Tibial artery (tissue), 4 donors: ENCODE measurements at places on chromosomes 12 and 14.

- no peak for DNase-seq
Observed at GRCh38 chr14:49919825-49920659, 27.2 kb downstream of the ARF6 start.

DNA sequence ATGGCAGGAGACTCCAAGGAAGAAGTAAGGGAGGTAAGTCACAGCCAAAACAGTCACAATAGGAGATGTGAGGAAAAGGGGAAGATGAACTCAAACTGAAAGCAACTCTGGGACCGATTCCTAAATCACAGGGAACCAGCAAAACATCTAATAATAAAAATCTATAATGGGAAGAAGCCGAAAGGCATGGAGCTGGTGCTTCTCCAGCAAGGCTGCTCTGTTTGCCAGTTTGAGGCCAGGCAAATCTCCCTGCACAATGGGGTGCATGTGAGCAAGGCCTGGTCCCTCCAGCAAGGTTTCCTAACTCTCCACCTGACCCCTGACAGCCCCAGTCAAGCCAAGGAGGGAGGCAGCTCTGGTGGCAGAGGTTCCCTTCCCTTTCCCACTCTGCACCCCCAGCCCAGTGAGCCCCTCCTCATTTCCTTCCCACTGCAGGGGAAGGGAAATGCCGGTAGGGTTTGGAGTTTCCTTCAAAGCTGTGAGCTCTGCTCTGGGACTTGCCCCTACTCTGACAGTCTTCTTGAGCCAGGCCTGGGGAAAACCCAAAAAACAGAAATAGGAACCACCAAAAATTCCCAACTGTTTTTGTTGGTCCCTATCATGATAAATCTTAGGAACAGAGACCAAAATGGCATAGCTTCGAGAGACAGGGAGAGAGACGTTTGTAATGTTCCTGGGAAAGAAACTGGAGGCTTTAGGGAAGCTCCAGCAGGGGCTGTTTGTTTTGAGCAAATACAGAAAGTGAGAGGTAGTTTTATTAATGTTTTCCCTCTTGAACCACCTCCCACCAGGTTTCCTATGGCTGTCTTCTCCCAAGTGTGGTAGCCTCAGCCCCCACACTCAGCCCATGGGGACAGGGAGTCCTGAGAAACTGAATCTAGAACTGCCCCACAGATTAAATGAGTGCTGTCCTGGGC lies 34.6 kb downstream of the FMNL3 start:
- peak; percentile 33 for DNase-seq

DNA sequence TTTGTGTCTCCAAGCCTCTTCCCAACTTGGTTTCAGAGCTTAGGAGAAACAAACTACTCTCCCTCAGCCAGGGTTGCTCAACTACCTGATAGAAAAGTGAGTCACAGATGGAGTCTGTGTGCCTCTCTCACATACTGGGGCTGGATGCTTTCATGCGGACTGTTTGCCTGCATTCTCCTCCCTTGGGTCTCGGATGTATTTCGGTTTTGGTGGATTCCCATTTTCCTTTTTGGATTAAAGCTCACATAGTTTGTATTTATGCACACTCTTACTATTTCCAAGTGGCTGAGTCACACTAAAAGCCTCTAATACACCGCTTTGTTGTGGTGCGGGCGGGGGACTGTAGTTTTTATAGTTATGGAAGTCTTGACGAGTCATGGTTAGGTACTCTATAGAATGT lies 505.4 kb downstream of the LRFN5 start:
- DNase-seq, result no peak

DNA sequence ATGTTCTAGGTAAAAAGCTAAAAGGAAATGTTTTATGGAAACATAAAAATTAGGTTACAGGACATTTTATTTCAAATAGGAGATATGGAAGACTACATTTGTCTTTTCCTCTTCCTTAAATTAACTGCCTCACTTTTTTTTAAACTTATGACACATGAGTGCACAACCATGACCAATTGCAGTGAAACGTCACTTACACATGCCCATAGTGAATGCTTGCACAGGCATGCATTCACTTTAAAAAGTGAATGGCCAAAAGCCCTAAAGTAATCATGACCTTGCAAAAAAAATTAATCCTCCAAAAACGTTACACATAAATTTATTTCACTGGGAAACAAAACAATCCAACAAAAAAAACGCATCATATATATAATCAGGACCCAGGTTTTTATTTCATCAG lies 343.2 kb upstream of the TMTC1 start:
- no peak for DNase-seq

DNA sequence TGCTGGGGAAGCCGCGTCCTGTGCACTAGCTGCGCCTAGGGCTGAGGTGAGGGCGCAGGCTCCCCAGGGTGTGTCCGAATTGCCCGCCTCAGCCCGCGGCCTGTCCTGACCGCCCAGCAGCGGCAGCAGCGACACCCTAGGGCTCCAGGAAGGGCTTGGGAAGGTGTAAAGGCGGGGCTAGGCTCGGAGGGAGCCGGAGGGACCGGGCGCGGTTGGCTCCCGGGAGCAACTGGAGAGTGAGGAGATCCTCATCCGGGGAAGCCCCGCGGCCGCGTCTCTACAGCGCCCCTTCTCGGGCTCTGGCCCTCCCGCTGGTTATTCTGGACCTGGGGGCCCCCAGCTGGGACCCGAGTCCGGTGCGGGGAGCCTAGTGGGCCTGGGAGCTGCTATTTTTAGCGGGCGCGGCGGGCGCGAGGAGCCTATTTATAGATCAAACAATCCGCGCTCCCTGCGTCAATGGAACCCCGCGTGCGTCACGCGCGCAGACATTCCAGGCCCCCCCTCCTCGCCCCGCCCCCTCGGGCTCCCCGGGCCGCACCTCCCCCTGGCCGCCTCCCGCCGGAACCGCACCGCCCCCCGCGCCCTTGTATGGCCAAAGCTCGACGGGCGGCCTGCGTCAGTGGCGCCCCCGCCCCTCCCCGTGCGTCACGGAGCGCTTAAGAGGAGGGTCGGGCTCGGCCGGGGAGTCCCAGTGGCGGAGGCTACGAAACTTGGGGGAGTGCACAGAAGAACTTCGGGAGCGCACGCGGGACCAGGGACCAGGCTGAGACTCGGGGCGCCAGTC lies at the start of gene NR4A1:
NR4A1 (plus strand) TSS at position 685 of the 784 bp plus-strand sequence. CDS start 2,887 bp downstream, outside the sequence.
- peak; percentile 99 for DNase-seq

DNA sequence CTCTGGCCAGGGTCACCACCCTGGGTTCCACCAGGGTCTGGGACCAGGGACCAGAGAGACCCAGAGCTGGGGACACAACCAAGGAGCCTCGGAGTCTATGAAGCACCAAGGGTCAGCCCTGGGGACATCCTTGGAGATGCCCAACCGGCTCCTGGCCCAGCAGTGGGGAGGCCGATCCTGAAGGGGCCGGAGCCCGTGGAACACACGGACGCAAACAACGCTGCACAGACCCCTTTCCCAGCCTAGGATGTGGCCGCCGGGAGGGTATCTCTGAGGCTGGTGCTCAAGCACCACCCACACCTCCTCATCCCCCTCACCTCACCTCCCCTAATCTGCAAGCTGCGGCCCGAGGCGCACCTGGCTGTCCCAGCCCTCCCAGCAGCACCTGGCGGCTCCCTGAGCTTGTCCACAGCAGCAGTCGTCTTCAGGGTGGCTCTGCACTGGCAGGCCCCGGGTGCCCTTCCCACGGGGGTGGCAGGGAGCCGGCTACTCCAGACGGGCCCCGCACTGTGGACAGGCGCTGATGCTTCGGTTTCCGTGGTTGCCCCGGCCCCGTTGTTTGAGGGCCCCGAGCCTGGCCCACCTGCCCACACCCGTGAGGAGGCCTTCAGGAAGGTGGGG lies 146.8 kb upstream of the C14orf180 start:
- DNase-seq, result no peak

DNA sequence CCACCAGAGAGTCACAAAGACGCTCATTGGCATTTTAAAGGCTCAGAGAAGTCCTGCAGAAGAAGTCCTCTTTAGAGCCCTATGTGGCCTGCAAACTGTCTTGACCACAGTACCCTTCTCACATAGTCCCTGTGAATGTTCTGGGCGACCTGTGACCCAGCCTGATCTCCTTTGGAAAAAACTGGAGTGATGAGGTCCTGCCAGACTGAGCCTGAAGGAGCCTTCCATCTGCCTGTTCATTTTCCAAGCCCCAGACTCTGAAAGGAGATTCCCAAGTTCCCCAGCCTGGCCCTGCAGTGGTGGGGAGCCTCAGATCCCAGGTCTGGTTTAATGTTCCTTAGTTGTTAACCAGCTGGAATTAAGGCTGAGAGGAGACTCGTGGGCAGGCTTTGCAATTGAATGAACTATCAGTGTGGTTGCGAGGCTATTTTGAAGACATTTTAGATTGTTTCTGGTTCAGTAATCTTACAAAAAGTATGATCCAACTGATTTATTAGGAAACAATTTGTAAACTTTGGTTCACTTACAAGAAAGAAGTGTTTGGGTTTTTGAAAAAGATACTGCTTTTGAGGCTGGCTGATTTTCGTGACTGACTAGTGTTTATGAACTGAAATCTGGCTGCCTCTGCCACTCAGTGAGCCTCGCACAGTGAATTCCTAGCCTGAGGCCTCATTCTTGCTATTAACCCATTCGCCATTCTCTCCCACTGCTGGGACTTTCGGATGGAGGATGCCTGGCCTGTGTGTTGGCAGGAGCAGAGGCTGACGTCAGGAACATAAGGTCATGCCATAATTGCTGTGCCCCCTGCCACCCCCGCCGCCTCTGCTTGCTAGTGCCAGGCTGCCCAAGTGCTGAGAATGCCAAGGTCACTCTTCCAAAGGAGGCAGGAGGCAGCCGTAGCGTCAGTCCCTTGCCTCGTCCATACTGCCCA lies 249.0 kb downstream of the CACNA1C start:
- peak; percentile 95 for DNase-seq

GRCh38 chr12:82527165-82527780 lies 159.4 kb upstream of the TMTC2 start:
- no peak for DNase-seq

GRCh38 chr12:34404377-34405285 lies 382.3 kb downstream of the ALG10 start:
- peak; percentile 40 for DNase-seq

- no peak for DNase-seq
Observed at GRCh38 chr12:40192704-40193255, 32.0 kb upstream of the LRRK2 start.

GRCh38 chr14:60951776-60952435 lies 29.0 kb downstream of the TRMT5 start:
- no peak for DNase-seq

GRCh38 chr14:54627219-54627539 lies 60.3 kb downstream of the SAMD4A start:
- no peak for DNase-seq

GRCh38 chr12:57049119-57049446 lies 846 bp downstream of the MYO1A start:
- DNase-seq, result no peak

DNA sequence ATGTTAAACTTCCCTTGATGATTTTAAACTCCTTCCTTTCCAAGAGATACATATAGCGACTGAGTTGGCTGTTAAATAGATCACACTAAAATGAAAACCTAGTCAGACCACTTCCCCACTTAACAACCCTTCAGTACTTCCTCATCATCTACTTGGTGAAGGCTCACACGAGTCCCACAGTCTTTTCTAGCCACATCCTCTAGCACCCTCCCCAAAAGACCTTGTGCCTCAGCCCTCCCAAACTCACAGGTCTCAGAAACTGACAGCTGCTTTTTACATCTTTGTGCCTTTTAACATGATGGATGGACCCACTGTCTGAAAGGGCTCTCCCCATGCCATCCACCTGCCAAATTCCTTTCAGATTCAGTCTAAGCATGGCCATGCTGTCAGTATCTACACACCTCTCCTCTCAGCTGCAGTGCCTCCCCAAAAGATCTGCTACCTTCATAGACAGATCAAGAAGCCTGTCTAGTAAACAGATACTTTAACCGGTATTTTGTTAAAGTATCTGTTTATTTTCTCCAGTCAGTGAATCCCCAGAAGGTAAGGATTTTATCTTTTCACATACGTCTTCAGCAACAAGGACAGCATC lies 65.1 kb upstream of the GPHB5 start:
- no peak for DNase-seq

DNA sequence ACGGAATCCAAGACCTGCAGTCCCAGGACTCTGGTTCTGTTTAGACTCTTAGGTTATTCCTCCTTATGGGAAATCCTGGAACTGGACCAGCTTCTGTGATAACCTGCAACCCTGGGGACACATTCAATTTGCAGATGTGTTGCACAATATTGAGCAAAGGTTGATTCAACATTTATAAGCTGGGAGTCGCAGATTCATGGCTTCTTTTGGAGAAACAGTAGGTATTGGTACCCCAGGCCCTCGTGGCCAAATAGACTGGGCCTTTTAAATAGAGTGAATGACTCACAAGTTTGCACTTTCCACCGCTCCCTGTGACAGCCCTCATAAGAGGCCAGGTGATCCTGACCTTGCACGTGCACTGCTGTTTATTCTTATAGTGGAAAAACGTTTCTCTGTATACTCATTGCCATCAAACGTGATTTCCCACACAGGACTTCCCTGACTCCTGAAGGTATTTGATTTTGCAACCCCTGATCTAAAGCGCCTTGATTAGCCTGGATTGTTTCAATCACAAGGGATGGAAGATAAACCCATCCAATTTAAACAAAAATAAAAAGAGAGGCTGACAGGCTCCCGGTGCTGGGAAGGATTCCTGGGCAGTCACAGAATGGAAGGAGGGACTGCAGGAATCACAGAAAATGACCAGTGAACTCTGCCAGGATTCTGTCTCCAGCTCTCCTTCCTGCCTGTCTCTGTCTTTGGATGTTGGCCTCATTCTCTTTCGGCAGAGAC lies 98.0 kb downstream of the VCPKMT start:
- peak; percentile 75 for DNase-seq

- DNase-seq, result no peak
Observed at GRCh38 chr12:64219145-64219544, 3.0 kb downstream of the KICS2 start.

DNA sequence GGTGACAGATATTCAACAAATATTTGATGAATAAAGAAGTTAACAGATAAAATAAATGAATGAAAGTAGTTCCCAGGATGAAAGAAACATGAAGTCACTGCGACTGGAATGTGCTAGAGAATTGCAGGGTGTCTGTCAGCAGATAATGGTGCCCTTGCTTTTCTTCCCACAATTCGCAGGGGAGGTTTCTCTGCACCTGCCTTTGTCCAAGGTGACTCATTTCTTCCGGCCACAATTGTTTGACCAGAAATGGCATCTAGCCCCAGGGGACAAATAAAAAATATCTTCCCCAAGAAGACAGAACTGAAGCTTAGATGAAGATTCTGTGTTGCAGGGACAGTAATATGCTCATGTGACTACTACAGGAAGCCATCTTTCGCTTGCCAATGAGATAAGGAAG lies 316.1 kb upstream of the TBX3 start:
- DNase-seq, result no peak

- DNase-seq, result no peak
Observed at GRCh38 chr14:33737446-33737845, 213.4 kb downstream of the EGLN3 start.

DNA sequence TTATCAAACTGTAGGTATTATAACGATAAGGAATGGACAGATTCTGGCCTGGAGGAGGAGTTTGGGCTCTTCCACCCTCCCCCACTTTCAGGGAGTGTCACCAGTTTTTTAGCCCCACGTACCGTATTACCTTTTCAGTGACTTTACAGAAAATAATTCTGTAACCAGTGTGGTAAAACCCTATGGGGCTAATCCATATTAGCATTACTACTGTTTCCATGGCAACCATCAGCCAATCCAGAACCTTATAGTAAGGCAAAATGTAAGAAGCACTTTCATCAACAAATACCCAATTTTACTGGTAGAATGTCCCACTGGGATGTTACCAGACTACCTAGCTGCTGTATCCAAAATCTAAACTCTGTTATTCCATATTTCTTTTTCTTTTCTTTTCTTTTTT lies 50.7 kb downstream of the BICDL1 start:
- DNase-seq, result no peak

- no peak for DNase-seq
Observed at GRCh38 chr12:87931812-87932211, 97.4 kb downstream of the C12orf50 start.
